ENCODE measurements at places on chromosomes 4 and X.

DNA sequence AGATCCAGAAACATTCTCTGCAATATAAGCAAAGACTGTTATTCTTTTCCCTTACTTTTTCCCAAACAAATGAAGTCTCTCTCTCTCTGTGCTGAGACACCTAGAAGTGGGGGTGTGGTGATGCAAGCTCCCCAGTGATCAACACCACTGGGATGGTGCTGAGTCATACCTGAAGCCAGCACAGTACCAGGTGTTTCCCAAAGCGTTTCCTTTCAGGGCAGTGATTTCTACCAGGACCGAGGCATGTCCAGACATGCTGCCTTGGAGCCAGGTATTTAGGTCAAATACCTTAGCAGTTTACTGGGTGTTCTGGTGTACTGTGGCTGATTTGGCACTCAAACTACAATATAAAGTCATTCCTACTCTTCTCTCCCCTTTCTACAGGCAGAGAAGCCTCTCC is 726.5 kb downstream of the FAM133A start:
- DNase-seq: no peak

DNA sequence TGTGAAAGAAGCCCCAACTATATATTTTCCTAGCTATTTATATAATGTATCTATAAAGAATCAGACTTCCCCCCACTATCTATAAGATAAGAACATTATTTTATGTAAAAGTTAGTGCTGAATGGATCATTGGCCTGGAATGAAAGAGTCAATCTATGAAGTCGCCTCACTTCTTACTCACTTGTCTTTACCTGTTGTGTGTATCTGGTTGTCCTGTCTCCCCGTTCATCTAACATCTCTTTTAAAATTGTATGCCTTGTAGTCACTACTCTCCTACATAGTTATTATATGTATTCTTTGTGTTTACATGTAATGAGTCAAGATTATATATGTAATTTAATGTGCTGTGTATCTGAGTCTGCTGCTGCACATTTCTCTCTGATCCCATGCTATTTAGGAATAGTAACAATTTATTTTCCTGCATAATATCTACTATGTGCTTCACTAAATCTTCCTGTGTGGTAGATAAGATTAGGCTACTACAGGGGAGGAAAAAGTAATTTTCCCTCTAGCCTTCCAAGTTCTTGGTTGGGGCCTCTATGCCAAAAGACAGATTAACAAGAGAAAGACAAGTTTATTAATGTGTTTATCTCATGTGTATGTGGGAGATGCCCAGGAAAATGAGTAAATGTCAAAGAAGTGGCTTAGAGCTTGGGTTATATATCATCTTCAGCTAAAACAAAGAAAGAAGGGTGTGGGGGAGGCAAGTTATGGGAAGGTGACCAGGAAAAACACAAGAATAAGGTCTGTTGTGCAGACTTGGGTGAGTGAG is 77.6 kb upstream of the FRMPD4 start:
- DNase-seq: no peak

DNA sequence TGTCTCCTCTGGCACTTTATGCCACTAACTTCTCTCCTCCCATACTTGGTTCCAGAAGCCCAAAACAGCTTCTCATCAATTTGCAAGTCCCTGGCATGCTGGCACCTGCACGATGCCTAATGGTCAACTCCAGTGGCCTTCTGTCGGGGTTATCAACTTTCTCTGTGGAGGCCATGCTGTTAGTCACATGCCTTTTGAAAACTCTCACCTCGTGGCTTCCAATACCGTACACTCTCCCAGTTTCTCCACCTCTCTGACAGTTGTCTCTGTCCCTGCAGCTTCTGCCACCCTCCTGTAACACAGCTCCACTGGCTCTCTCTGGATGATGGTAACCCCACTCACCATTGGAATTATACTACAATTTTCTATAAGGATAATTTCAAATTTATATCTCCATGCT is 324.0 kb downstream of the NR3C2 start:
- DNase-seq: no peak

DNA sequence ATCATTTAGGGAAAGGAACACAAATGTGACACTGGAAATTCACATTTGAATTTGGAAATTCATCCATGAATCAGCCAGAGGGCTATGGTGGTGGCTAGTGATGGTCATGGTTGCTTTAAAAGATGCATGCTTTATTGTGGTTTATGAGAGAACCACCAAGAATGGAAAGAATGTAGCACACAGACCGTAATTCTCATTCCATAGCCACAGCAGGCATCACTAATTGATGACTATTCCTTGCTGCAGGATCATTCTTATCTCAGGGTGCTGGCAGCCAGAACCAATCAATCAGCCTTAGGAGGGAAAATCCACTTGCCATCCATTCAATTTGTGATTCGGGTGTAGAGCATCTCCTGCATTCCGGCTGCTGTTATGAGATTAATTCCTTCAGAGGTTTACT is 115.6 kb downstream of the DHRSX start:
- no peak for DNase-seq

- DNase-seq: no peak
Measured at GRCh38 chr4:4673070-4673469, 131.2 kb upstream of the STX18 start.

GRCh38 chr4:139419388-139419914 is 34.5 kb upstream of the RAB33B start:
- peak; percentile 44 for DNase-seq

All from NK-92 treated with Interleukin-12 subunit alpha and Interleukin-12 subunit beta, amount 100 ng/mL, for 24 hours (cell line).